ENCODE measurements at places on chromosomes 2 and 18.

DNA sequence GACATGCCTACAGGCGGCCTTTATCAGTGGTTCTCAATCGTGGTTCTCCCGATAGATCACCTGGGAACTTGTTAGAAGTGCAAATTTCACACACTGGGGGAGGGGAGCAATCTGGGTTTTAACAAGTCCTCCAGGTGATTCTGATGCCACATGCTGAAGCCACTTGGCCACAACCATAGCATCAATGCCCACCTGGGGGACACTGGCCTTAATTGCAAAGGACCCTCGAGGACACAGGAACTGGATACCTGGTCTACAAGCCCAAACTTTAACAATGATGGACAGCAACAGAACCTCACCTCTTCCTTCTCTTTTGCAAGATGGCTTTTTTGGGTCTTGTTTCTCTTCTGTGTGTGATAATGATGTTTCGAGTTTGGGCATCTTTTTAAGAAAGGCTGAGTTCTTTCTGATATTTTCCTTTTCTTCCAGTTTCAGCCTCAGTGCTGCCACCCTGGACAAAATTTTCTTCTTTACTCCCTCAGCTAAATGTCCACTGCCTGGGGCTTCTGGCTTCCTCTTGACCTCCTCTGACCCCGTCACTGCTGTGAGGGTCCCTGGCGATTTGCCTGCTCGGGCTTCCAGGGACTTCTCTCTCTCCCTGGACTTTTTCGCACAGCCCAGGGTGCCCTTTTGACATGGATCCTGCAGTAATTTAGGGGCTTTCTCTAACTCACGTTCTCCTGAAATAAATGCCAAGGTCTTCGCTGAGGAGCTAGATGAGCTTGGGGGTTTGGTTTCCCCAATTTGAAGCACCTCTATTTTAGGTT lies 94.2 kb downstream of the ALPK2 start:
- DNase-seq, result no peak

GRCh38 chr2:222504719-222505118 lies 80.4 kb downstream of the SGPP2 start:
- DNase-seq, result no peak

- no peak for DNase-seq
These were observed 9.2 kb downstream of the POU3F3 start for GRCh38 chr2:104863146-104863467.

- DNase-seq, result no peak
These were observed 87.4 kb downstream of the RNF144A start for GRCh38 chr2:7004636-7005035.

- no peak for DNase-seq
These were observed 164.6 kb downstream of the VWC2L start for GRCh38 chr2:214575465-214575864.

DNA sequence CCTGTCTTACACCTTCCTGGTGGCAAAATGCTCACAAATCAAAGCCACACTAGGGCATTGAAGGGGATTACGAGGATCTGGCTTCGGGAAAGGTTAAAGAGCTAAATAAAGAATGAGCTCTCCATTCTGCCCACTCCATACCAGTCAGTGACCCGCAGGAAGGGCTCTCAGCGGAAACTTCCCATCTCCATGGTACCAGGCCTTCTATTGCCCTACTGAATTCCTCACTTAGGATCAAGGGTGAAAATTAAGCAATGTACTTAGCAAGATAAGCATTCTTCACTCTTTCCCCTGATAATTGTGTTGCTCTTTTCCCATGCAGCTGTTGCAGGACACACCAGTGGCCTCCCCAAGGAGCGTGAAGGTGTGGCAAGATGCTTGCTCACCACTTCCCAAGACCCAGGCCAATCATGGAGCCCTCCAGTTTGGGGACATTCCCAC lies 75.6 kb upstream of the TTC39C start:
- DNase-seq, result no peak

- DNase-seq, result no peak
These were observed 77.5 kb downstream of the VSNL1 start for GRCh38 chr2:17617955-17618354.

GRCh38 chr2:201008296-201008829 lies 44.9 kb upstream of the ORC2 start:
- no peak for DNase-seq

- DNase-seq, result no peak
These were observed 6.8 kb downstream of the SFT2D3 start for GRCh38 chr2:127707890-127708648.

DNA sequence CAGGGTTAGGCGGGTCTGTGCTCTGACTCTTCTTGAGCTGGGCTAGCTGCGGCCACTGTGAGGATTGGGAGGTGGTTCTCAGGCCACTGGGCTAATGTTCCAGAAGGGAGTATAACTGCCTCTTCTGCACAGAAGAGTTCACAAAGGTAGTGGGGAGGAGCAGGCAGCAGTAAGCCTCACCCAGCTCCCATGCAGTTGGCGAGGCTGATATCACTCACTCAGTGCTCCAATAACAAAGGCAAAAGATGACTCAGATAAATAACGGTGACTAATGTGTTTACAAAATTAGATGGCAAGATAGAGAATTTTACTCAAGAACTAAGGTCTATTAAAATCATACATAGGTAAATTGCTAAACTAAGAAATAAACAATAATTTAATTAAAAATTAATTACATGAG lies 174.2 kb upstream of the TMEM200C start:
- no peak for DNase-seq

- no peak for DNase-seq
These were observed 188.6 kb upstream of the FN1 start for GRCh38 chr2:215624423-215624829.

- peak; percentile 27 for DNase-seq
These were observed 41.0 kb upstream of the EPC2 start for GRCh38 chr2:148603562-148603920.

DNA sequence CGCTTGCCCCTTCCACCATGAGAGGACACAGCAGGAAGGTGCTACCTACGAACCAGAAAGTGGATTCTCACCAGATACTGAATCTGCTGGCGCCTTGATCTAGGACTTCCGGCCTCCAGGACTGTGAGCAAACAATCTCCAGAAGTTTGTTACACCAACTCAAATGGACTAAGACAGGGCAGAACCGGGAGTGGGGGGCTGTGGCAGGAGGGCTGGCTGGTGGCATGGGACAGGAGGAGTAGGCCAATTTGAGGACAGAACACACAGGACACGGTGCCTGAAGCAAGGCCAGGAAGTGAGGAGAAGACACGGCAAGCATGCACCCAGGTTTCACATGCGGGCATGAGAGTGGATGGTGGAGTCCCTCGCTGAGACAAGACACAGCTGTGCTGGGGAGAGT lies 40.1 kb downstream of the CRACDL start:
- DNase-seq, result no peak

DNA sequence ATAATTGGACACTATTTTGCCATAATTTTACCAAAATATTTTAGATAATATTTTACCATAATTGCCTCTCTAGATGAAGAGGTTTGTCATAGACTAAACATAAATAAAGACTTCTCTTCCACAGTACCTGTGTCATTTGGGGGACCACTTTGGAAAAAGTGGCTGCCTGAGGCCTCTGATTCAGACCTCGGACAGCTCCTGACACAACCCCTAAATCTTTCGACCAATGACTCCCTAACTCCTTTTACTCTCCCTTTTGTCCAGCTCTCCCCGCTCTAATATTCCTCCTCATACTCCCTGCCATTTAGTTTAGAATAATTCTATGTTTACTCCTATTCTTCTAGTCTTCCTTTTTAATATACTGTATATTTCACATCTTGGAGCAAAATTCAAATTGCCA lies 36.0 kb upstream of the UBE2E3 start:
- no peak for DNase-seq

DNA sequence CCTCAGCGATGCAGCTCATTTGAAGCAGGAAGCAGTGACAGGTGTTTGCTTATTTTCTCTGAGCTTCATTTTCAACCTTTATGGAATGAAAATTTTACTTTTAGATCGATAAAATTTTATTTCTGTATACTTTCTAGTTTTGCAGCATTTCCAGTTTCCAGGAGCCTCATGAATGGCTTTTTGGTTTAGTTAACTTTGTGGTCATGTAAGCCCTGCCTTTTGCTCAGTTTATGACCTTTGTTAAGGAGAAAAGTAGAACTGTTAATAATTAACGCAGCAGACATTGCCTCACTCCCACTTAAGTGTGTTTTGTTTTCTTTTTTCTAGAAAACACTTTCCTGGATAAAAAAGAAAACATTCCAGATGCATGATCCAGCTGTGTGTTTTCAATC lies 4.4 kb upstream of the FARP2 start:
- no peak for DNase-seq

DNA sequence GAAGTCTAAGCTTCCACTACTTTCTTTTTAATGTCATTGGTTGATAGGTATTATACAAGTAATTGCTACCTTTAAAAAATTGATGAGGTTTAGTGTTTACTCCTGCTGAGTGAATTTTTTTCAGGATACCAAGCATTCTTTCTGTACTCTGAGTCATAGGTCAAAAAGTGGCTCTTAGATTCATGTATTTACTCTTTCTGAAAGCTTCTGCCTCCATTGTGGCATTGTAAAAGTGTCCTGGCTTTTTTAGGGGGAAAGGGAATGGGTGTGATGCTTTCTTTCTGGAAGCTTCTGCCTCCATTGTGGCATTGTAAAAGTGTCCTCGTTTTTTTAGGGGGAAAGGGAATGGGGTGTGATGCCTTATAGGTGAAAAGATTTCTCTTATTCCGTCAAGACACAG lies 286.5 kb downstream of the LPIN1 start:
- no peak for DNase-seq

DNA sequence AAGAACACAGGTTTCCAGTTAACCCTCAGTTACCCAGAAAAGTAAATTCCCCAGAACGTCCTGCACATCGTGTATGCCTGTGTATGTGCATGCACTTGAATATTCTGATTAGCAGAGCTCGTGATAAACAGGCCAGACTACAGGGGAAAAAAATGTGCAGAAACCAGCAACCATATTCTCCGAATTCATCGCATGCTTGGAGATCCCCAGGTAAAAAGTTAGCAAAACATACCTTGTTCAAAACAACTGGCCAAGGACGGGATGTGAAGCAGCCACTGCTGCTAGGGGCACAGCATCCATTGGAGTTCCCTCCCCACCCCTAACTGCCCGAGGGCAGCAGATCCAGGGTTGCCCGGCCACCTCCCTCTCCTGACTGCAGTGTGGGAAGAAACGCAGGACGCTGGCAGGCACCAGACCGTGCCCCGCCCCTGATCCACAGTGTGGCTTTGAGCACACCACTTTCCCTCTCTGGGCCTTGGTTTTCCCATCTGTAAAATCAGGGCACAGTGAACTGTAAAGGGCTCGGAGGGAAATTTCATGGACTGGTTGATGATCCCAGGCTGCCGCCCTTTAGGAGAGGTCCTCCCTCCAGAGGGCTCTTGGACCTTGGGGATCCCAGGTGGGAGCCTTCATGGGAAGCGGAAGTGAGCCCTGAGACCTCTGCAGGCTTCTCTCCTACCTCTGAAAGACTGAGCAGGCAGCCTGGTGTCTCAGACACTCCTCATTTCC lies 11.9 kb upstream of the ARID5A start:
- no peak for DNase-seq

- peak; percentile 15 for DNase-seq
These were observed 5.6 kb downstream of the PAX8 start for GRCh38 chr2:113273027-113273551.

DNA sequence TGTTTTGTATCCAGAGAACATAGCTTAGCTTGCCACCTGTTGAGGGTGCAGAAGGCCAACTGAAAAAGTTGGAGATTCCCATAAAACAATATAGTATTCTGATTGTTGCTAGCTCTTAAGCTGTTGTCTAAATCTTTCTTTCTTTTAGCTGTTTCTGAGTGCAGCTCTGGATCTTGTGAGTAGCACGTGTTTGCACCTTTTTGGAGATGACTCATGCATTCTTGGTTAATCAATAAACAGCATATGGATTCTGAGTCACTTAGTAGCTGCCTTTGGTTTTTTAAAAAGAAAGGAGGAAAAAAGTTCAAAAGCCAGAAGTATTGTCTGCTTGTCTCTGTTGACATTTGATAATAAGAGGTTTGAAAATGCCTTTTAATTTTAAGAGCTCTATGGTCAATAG lies 483.0 kb upstream of the FSIP2 start:
- no peak for DNase-seq

- DNase-seq, result peak; percentile 8
These were observed 879 bp upstream of the EPAS1 start for GRCh38 chr2:46296216-46296839.

GRCh38 chr18:74567822-74568221 lies 29.8 kb upstream of the ZNF407 start:
- DNase-seq, result no peak

DNA sequence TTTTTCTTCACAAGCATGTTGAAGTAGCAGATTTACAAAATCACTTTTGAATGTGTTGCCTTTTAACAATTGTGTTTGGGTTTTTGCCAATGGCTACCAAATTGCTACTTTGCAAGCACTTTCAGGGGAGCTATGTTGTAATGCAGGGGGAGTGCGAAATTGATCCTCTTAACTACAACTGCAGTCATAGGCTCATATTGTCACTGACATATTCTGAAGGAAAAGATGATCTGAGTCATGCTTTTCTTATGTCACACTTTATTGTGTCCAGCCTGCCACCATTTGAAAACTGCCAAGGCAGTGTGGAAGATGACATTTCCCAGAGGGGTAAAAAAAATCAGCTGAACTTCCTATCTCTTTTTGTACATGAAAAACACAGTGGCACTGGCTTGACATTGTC lies 74.9 kb downstream of the GPD2 start:
- no peak for DNase-seq

DNA sequence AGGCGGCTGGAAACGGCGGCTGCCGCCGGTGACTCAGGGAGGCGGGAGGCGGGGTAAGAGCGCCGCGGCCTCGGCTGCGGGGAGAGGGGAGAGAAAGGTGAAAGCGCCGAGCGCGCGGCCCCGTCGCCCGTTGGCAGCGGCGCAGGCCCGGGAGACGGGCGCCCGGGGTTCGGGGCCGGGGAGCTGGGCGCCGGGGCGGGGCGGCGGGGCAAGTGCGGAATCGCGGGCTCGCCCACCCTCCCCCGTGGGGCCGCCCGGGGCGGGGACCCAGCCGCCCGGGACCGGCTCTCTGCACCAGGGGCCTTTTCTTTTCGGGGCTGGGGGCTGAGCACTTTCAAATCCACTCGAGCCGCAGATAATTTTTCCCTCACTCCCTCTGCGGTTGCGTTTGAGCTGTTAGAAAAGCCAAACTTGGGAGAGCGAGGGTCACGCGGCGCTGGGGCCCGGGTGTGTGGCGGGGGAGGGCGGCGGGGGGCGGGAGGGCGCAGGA lies 266 bp downstream of the KDM3A start:
- DNase-seq, result no peak

GRCh38 chr2:233674995-233675394 lies 3.3 kb downstream of the UGT1A9 start:
- no peak for DNase-seq
